ENCODE measurements at places on chromosomes 4 and X. TPM values are rescaled to one million over a fixed set of nuclear protein-coding genes. Genes with fewer than 3 reads are reported as not detected.

The SOWAHB gene
- total RNA-seq, result not detected

The EDA gene
- total RNA-seq, result 0.76 TPM

The CTAG1B gene
- total RNA-seq, result not detected

The F9 gene
- not detected for total RNA-seq

The SYTL5 gene
- 0.40 TPM for total RNA-seq

The PLS3 gene
- 213 TPM for total RNA-seq
